ENCODE measurements at places on chromosomes 6 and 20.

DNA sequence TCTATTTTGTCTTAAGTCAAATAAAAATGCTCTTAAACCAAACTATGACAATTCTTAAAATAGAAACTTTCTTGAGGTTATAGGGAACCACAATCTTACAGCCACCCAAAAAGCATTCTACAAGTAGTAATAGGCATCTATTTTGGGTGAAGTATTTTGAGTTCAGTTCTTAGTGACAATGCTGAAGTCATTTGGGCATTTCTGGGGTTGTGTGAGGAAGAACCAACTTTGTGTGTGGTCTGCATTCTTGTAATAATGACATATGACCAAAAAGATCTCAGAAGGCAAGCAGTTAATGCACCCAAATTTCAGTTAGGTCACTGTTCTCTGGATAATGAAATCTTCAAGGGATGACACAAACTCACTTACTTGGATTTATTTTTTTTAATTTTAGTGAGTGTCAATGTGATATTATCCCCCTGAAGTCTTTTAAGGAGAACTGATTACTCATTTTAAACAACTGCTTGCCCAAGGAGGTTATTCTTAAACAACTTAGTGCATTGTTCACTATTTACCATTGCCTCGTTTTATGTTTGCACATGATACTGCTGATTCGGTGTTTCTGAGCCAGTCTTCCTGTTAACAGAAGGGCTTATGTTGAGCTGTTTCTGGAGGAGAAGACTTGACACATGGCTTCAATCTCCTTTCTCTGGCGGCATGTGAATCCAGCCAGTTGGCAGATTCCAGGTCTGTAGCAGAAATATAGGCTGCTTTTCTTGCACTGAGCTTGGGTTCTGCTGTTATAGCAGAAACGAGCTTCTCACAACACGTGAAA is 618.9 kb downstream of the BCKDHB start:
- DNase-seq: no peak

GRCh38 chr6:25014791-25015560 is 79.2 kb upstream of the RIPOR2 start:
- no peak for DNase-seq

GRCh38 chr6:7535498-7535897 is 6.0 kb upstream of the DSP start:
- DNase-seq: no peak

- no peak for DNase-seq
Observed at GRCh38 chr20:51631011-51631950, 88.8 kb upstream of the NFATC2 start.

DNA sequence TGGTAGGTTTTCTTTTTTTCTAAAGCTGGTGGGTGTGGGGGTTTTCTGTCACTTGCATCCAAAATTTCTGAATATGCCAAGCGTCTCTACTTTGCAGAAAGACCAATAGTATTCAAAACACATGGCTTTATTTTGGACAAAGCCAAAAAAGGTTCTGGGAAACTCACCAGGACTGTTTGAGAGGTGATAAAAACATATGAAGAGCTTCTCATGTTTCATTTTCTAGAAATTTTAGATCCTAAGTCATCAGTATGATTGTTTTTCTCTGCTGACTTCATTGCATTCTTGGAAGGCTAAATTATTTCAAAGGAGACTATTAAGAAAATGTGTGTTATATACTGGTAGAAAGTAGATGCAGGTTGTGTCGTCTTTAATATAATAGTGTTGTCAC is 51.3 kb downstream of the GCLC start:
- DNase-seq: no peak

DNA sequence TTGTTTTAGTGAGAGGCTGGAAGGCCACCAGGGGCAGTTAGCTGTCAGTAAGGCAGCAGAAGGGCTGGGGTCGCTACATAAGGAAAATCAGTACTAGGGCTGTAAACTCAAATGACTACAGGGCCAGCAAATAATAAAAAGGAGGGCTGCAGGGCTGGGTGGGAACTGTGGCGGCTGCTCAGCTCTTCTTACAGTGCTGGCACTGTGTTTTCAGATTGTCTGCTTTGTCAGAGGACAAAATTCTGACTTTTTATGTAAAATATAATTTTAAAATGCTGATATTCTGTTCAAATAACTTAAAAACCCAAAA is 23.2 kb downstream of the HLA-A start:
- DNase-seq: no peak

- DNase-seq: no peak
Observed at GRCh38 chr6:92770540-92770939, 648.8 kb downstream of the EPHA7 start.

Data from progenitor cell of endocrine pancreas (in vitro differentiated cells).